ENCODE measurements at places on chromosomes 6 and 20.

GRCh38 chr6:149046164-149046821 is 271.2 kb upstream of the TAB2 start:
- no peak for DNase-seq

DNA sequence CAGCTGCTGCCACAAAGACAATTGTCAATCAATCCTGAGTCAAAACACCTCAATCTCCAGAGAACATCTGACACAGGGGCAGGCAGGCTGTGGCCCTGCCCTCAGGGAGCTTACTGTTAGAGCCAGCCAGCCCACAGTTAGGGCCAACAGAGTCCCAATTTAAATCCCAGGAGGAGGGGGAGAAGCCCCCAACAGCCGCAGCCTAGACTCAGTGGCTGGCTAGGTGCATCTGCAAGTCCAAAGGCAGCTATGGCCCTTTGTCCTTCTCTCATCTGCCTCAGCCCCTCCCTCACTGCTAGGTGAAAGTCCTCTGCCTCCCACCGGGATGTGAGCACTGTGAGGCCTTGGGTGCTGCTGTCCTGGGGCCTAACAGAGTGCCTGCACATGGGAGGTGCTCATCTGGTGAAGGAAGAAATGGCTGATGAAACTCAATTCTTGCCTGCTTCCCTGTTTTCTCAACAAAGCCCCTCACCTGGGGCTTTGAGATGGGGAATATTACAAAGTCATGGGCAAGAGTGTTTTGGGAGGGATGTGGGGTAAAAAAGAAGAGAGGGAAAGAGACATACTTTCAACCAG is 33.7 kb upstream of the VEGFA start:
- DNase-seq = no peak

DNA sequence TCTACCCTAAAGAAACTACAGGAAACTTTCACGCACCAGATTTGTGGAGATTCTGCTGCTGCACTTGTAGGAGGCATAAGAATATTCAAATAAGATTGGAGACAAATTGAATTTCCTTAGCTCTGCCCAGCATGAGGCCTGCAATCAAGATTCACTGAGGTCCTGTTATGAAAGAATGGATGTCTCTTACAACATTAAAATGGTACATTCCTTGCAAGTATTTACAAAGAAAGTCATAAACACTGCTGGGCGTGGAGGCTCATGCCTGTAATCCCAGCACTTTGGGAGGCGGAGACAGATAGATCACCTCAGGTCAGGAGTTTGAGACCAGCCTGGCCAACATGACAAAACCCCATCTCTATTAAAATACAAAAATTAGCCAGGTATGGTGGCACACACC is 74.0 kb upstream of the MAP3K4 start:
- no peak for DNase-seq

- DNase-seq = peak; percentile 76
These were observed 31.4 kb downstream of the LINC00237 start for GRCh38 chr20:21074605-21075336.

DNA sequence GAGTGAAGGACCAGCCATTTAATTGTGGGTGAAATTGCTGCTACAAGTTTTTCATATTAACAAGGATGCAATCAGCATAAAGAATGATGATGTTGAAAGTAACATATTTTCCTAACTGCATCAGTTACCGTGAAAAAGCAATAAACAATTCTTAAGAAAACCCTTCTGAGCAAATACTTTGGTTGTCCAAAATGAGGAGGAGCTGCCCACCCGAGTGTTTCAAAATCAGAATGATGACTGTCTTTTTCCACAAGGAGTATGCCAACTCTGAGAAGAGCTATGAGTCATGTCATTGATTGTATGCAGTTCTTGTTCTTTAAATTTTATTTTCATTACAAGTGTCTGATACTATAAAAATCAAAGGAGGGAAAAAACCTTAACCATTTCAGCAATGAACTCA is 470.5 kb downstream of the COL12A1 start:
- DNase-seq = no peak

- DNase-seq = no peak
These were observed 8.2 kb downstream of the NCOA7 start for GRCh38 chr6:125798734-125799508.

GRCh38 chr20:22027423-22027822 is 322.0 kb downstream of the PAX1 start:
- no peak for DNase-seq

GRCh38 chr6:3232017-3232945 is 4.8 kb upstream of the TUBB2B start:
- no peak for DNase-seq

GRCh38 chr6:78942446-78942845 is 75.1 kb downstream of the IRAK1BP1 start:
- no peak for DNase-seq

DNA sequence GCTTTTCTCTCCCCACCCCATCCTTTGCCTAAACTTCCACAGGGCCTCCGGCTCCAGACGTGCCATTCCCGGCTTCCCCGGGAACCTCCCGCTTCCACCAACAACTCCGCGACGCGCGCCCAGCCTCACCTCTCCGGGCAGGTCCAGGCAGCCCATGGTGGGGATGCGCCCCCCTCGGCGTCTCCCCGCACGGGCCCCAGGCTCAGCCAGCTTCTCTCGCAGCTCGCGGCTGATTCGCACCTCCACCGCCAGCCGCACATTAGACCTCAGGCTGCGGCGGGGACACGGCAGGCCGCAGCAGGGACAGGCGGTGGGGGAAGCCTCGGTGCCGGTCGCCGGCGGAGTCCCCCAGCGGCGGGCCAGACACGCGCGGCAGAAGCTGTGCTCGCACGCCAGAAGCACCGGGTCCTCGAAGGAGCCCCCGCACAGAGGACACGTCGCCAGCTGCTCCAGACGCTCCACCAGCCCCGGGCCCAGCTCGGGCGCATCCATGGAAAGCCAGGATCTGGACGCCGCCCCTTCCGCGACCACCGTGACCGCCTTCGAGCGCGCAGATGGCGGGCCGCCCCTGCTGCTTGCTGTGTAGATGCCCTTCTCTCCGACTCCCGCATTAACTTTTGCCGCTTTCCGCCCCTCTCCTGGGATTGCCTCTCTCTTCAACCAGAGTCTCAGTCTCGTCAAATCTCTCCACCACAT is at the start of gene RNF39:
Gene RNF39 (minus strand): TSS at position 676 of the 696 bp plus-strand sequence. CDS start 184 bp downstream, at position 492.
- no peak for DNase-seq

DNA sequence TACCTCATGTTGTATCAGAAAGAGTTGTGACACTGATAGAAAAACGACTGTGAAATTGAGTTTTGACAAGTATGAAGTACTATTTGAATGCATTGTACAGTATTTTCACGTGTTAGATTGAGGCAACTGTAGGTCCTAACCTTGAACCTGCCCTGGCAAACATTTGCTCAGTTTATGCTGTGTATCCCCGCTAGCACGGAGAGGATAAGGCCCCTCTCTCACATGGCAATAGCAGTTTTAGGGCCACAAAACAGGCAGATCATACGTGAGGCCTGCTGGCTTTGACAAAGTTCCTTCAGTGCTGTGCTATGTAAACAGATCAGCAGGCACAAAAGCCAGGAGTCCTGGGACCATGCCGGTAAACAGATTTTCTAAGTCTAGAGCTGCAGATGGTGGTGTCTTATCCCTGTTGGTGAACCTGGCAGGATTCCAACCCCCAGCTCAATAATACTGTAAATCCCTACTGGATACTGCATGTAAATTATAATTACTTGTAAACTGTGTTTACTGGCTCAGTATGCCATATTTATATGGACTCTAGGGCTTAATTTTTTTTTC is 23.8 kb upstream of the FAM217A start:
- DNase-seq = no peak

DNA sequence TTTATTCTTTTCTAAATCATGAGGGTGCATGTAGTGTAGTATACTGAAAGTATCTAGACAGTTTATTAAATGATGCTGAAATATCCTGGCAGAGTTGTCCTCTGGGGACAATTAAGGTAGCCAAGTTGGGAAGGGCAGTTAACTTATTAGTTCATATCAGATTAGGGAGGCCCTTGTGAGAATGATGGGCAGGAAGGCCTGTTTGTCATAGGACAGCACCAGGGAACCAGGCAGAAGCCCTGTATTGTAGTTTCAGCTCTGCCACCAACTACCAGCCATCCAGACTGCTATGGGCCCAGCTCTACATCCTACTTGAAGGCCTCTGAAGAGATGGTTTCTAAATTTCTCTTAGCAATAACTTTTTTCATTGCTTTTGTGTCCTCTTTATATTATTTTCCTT is 4.0 kb downstream of the MYLIP start:
- no peak for DNase-seq

DNA sequence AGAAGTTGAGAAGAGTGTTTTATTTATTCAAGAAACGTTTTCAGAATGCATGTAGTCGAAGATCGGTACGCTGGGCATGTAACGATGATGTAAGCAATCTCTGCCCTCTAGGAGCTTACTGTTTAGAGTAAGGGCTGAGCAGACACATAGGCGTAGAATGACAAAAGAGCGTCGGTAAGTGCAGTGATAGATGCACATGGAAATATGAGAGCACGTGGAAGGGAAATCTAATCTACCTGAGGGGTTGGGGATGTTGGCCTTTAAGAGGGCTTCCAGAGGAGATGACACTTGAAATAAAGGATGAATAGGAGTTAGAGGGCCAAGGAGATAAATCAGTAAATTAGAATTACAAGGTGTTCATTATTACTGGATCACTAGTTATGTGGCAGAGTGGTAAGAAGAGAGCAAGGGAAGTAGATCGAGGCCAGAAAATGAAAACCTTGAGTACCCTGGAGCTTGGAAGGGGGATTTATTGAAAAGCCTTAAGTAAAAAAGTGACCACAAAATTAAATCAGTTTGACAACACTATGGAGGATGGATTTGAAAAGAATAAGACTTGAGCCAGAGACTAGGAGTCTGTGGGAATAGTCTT is 782 bp downstream of the TRMT11 start:
- peak; percentile 41 for DNase-seq

- no peak for DNase-seq
These were observed 76.1 kb downstream of the ITCH start for GRCh38 chr20:34439168-34439567.

DNA sequence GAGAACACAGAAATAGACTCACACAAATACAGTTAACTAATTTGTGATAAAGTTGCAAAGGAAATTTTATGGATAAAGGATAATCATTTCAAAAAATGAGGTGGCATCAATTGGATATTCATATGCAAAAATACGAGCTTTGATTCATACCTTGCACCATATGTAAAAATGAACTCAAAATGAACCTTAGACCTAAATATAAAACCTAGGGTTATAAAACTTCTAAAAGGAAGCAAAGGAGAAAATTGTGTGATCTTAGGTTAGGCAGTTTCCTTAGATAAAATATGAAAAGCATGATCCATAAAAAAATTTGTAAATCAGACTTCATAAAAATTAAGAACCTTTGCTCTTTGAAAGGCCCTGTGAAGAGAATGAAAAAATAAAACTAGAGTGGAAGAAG is 85.5 kb downstream of the F13A1 start:
- DNase-seq = no peak

- no peak for DNase-seq
These were observed 182.1 kb downstream of the UTRN start for GRCh38 chr6:144467172-144467762.

GRCh38 chr6:89731924-89732567 is 87.5 kb downstream of the MDN1 start:
- DNase-seq = no peak

GRCh38 chr20:39066471-39067242 is 104.5 kb downstream of the DHX35 start:
- DNase-seq = no peak

DNA sequence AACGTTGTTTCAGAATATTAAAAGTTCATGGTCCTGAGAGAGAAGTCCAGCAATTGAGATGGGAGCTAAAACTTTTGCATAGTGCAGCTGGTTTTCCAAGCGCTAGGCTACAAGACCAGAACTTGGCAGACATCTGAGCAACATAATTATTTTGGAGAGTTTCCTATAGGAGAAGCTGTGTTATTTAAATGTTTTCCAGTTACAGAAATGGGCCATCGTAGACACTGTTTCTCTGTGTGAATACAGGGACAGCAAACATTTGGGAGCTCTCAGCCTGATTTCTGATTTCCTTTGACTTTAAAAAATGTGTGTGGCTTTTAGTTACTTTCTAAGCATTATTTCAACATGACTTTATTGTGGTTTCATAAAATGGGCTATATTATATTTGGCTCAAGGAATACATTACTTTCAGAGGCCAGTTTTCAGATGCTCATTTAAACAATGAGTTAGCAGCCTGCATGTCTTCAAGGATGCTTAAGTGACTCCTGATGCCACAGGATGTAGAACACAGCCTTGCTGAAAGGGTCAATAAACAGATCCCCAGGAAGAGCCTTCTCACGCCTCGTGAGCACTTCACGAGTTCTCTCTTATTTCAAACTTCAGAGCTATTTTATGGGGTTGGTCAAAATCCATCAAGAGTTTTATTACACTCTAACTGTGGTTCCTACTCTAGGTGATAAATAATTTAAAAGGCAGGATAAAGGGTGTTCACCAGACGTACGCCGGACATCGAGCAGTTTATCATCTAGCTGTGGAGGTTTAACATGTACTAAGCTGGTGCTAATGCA is 193.8 kb downstream of the SMOC2 start:
- DNase-seq = no peak

GRCh38 chr6:147382945-147383554 is 125.4 kb upstream of the SAMD5 start:
- DNase-seq = peak; percentile 11

DNA sequence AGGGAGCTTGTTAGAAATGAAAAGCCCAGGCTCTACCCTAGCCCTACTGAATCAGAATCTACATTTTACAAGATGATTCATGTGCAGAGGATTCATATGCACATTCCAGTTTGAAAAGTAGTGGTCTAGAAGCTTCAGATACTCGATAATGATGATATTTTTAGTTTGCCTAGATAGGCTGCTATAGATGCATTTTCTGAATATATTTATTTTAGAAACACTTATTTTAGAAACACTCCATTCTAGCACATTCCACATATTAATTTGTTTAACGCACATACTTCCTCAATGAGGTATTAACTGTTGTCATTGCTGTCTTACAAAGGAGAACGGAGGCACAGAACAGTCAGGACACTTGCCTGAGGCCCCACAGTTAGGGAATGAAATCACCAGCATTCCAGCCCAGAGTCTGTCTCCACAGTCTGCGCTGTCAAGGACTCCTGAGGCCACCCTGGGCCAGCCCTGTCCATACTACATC is 64.4 kb downstream of the SNAP25 start:
- no peak for DNase-seq

- DNase-seq = no peak
These were observed 6.7 kb downstream of the TEAD3 start for GRCh38 chr6:35489995-35490791.

DNA sequence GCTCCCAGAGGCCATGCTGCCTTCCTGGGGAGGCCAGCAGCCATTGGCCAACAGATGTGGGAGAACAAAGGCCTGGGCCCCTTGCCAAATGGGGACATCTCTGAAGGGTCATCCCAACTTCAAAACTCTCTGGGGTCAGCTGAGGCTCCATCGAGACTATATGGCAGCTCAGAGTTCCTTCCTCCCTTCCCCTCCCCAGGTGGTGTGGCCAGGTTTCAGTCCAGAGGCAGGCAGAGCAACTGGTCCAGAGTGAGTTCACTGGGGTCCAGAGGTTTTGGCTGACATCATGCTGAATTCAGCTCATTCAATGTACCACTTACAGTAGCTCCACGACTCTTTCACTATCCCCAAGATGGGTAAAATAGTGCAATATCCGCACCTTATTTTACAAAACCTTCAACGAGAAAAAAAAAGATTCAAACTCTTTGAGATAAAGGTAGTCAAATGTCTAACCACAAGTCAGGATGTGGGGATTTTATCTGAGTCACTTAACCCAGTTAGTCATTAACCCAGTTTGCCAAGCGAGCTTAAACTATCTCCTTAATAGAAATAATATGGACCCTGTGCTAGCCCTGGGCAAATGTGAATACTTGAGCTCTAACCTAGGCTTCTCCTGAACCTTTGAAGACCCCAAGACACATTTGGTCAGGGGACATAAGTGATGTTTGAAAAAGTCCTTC is 108.4 kb upstream of the PLEKHG1 start:
- peak; percentile 75 for DNase-seq

GRCh38 chr6:163463795-163464194 is 49.3 kb downstream of the QKI start:
- no peak for DNase-seq
